ENCODE measurements at places on chromosomes 12 and 14.

GRCh38 chr12:50636505-50636904 lies 127.4 kb upstream of the ATF1 start:
- DNase-seq, result no peak

DNA sequence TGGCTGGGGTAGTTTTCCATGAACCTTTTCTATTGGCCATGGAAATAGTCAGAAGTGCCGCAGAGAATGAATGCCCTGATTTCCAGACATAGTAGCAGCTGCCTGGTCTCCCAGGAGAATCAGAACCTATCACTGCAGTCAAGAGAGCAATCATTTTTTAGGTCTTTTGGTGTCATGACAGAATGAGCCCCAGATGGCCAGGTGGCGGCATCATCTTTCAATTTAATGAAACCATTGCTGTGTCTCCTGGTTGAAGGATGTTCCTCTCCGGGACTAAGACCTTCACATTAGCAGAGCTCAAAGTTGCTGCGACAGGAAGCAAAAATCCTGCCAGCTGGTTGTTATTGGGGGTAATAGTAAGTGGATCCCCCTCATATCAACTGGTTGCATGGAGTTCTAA lies 18.8 kb downstream of the TNFAIP2 start:
- no peak for DNase-seq

DNA sequence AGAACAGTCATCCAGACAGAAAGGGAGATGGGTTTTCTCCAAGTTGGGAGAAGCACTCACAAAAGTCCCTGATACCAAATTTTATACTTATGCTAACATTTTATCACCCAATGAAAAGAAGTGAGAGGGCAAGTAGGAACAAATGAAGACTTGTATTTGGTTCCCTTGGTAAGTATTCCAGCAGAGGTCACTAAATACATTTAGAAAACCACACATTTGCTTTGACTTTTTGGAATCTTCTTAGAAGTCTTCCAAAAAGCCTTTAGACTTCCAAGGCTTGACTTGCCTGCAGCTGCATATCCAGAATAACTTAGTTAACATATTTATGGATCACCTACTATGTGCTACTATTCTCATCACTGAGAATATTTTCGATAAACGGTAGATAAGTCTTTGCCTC lies 3.1 kb upstream of the GYS2 start:
- DNase-seq, result peak; percentile 16

DNA sequence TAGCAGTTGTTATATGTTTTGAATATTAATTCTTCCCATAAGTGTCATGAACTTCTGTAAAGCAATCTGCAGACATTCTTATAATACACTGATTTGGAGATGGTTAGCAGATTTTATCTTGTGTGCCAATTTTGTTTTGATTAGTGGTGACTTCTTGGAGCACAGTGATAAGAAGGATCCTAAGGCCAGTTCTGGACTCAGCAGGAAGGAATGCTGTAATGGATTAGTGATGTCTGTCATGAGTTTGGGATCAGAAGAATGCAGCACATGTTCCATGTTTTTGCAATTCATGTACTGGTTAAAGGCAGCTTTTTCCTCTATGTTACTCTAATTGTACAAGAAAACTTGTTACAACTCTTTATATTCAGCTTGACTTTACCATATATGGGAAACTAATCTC lies 91.5 kb downstream of the UNC79 start:
- DNase-seq, result no peak

- DNase-seq, result no peak
Measured at GRCh38 chr14:80781972-80782367, 159.6 kb downstream of the CEP128 start.

GRCh38 chr12:48374164-48374563 lies 23.4 kb upstream of the ZNF641 start:
- no peak for DNase-seq

DNA sequence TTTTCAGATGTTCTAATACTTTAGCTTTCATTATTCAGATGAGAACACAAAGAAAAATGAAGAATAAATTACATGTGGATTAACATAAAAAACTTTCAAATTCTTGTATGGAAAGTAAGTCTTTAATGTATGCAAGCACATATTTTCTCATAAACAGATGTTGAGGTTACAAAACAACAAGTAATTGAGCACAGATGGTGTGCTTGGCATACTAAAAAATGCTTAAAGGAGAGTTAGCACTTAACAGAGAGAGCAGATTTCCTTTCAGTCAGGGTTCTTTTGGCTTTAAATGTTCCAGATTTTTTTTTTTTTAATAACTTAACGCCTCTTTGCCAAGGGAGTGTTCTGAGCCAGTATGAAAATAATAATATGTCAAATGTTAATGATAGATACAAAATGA lies 96.0 kb downstream of the RASSF9 start:
- DNase-seq, result peak; percentile 6

DNA sequence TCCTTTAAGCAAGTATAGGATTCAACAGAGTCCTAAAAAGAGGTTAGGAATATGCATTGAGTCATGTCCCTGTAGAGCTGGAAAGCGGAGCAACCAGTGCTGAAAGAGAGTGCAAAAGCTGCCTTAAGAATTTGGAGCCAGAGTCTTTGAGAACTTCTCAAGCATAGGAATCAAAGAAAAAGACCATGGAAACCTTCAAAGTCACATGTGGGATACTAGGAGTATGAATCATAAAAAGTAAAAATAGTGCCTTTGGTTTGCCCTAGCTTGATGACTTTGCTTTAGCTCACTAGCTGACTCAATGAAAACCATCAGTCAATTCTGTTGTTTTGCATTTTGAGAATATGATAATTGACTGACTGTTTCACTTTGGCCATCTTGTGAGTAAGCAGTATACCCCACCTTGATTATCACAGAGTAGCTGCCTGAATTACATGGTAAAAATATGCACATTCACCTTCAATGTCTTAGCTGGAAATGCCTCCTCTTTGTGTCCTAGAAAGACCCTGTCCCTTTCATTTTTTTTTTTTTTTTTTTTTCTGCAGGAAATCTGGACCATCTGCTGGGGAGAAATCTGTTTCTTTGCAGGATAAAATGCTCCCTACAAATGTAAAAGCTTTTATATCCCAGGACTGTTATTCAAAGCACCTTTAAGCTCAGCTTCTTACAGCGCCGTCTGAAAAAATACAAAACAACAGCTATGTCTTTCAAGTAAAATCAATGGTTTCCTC lies 248.6 kb upstream of the KRR1 start:
- peak; percentile 90 for DNase-seq

DNA sequence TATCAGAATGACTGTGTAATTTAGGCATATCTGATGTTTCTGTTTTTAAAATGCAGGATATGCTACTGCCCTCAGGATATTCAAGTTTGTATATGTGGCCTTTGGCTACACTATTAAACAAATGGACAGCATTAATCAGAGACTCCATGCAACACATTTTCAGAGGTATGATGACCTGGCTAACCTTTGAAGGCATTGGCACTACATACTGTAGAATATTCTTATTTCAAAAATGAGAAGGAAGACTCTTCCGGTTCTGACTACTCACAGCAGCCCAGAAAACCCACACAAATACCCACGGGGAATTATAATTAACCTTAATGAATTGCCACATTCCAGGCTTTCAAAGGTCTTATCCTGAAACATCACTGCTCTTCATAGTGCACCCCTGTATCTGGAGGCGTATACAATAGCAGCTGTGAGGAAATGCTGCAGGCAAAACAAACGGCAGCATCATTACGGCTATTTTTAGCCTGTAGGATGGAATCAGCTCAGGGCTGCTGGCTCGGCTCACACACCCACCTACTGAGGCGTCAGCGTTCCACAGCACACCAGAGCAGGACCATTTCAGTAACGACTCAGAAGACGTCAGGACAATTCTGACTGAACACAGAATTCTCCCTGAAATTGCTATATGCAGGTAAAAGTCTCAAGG lies 648.5 kb downstream of the RPS29 start:
- peak; percentile 56 for DNase-seq

All from fibroblast of skin of right biceps (primary cell).